Body of pancreas (tissue), 4 donors: ENCODE measurements at places on chromosomes 7 and 10.

GRCh38 chr7:4185721-4186512, 496.2 kb upstream of the FOXK1 start:
- DNase-seq: no peak

DNA sequence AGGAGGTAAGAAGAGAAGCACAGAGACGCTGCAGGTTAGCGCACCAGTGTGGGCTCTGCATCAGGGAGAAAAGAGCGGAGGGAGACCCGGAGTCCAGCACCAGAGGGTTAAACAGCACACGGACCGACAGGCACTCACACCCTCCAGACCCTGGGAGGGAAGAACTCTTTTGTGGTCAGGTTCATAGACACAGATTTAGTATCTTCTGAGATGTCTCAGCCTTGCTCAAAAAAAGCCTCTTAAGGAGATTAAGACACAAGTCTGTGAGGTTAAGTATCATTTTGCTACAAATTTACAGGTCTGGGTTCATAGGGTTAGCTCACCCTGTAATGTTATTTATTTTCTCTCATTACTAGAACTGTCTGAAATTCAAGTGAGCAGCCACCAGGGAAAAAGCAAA, 16.8 kb upstream of the NDST2 start:
- DNase-seq: no peak

DNA sequence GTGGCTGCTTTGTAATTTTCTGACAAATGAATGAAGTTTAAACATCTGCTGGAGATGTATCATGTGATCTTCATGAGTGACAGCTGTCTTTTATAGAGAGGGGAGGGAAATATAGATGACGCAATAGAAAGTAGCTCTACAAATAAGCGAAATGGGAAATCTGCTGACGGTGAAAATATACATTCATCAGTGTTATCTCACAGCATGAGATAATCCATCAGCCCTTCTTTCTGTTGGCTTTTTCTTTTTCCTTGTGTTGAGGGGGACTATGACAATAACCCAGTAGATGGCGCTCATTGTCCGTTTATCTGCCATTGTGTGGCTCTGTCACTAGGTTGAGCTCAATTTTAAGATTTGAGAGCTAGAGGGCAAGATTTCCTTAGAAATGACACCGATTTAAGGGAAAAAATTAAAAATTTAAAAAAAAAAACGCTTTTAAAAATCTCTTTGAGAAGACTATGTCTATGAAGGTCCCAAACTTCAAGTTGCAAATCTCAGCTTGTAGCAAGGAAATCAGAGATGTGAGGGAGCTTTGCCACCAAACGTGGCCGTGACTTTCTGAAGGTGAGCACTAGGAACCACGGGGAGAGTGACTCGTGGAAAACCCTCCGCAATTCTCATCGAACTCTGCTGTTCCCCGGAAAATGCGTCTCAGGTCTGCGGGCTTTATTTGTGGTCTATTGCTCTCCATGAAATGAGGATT, 114.6 kb upstream of the SFMBT2 start:
- DNase-seq: peak; percentile 74

- no peak for DNase-seq
Measured at GRCh38 chr10:91002656-91003055, 81.8 kb upstream of the ANKRD1 start.

- no peak for DNase-seq
Measured at GRCh38 chr10:78346721-78347120, 313.1 kb downstream of the RPS24 start.

DNA sequence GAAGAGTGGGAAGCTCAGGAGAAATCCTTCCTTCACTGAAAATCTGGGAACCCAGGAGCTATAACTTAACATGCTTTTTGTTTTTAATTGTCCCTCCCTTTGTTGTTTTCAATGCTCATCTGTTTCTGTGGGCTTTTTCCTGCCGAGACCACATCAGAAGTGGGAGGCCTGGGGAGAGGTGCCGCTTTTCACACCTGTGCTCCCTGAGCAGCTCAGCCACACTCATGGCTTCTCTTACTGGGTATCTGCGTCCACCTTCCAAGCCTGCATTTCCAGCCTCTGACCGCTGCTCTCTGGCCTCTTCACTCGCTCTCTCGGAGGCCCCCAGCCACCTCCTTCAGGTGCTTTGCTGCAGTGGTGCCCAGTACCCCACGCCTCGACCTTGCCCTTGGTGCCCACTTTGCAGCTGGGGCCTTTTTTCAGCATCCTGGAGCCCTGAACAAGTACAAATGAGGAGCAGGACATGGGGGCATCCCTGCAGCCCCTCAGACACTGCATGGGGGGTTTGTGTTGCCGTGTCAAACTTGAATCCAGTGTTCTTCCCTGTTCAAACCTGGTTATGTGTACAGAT, 9.9 kb downstream of the C7orf57 start:
- no peak for DNase-seq
